AG09319 (cell line): ENCODE measurements at places on chromosomes 11 and 22.

GRCh38 chr11:12046636-12047236 lies 38.3 kb upstream of the DKK3 start:
- no peak for DNase-seq

GRCh38 chr22:42637555-42637954 lies 2.8 kb downstream of the ATP5MGL start:
- no peak for DNase-seq

GRCh38 chr11:78112582-78113275 lies 26.7 kb downstream of the ALG8 start:
- DNase-seq = no peak

DNA sequence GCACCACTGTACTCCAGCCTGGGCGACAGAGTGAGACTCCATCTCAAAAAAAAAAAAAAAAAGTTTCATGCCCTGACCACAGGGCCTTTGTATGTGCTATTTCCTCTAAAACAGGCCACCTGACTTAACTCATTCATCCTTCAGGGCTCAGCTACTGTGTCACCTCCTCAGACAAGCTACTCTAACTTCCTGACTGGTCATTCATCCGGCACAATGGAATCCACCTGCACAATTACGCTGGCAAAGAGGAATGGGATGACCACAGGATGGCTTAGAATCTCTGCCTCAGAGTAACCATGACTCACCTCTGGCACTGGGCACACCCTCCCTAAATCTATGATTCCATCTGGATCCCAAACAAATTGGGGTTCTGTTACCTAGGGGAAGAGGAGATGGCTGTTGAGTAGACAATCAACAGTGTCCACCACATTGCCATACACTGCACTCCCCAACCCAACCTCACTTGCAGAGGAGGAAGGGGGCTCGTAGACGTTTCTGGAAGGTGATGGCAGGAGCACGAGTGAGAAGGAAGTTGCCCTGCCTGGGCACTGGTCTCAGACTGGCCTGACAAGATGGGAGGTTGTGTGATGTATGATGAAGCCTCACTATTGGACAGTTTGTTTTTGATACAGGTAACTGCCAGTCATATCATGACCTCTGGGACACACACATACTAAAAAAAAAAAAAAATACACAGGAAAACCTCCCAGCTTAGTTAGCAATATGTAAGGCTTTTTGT lies 22.8 kb upstream of the HMOX1 start:
- no peak for DNase-seq

DNA sequence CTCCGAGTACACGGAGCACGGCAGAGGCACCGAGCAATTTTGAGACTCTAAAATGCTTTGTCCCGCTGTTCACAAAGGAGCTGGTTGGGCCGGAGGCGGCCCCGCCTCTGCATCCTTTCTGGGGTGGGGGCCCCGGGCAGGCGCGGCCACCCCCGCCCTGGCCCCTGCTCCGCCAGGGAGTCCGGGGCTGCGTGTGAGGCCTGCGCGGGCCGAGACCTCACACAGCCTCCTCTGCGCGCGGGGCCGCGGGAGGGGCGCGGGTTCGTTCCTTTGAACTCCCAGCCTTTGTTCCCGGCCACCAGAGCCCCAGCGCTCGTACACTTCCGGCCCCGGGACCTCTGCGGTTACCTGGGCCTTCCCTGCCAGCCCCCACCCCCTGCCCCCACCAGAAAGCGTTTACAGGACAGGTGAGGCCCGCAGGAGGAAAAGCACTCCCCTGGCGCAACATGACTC lies 1.6 kb downstream of the FGF19 start:
- DNase-seq = no peak
